SK-MEL-5 (cell line): ENCODE measurements at places on chromosomes 7 and 10.

GRCh38 chr10:74624501-74624900 lies 201.9 kb upstream of the KAT6B start:
- no peak for DNase-seq

- DNase-seq, result no peak
Measured at GRCh38 chr10:80526742-80527141, 11.0 kb upstream of the SH2D4B start.

DNA sequence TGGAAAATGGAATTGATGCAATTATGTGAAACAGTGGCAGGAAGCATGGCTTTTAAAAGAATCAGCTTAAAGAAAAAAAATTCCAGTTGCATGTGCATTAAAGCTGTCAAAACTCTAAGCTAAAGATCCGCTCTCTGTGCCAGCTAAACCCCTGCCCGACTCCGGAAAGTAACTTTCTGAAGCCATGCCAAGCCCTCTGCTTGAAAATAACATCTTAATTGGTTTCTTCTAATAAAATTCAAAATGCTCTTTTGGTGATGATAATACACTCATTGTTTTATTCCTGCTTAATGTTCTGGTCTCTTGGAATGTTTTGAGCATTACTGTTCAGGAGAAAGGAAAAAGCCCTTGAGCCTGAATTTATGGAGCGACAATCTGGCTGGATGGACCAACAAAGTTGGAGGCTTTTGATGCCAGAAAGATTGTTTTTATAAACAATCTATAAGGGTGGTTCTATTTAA lies 11.7 kb downstream of the SEMA3C start:
- DNase-seq, result peak; percentile 68

GRCh38 chr10:59324597-59324996 lies 37.8 kb downstream of the FAM13C start:
- no peak for DNase-seq

DNA sequence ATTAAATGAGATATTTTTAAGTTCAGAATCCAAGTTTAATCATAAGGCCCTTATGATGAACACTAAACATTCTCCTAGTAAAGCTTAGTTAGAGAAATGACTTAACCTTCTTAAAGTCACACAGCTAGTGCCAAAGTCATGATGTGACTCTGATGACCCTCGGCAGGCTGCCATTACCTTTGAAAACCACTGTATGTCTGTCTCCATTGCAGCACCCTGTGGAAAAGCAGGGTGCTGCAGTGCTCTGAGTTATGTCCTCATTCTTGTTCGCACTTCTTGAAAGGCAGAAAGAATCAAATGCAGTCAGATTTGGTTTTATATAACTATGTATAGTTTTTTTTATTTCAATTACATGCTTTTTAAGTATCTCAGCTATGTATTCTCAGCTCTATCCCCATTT lies 105.0 kb downstream of the PHTF2 start:
- DNase-seq, result peak; percentile 69

GRCh38 chr10:7192061-7192460 lies 218.8 kb downstream of the SFMBT2 start:
- no peak for DNase-seq

- no peak for DNase-seq
Measured at GRCh38 chr10:121774404-121774803, 153.4 kb downstream of the ATE1 start.

- no peak for DNase-seq
Measured at GRCh38 chr7:129919492-129919891, 33.3 kb downstream of the UBE2H start.

DNA sequence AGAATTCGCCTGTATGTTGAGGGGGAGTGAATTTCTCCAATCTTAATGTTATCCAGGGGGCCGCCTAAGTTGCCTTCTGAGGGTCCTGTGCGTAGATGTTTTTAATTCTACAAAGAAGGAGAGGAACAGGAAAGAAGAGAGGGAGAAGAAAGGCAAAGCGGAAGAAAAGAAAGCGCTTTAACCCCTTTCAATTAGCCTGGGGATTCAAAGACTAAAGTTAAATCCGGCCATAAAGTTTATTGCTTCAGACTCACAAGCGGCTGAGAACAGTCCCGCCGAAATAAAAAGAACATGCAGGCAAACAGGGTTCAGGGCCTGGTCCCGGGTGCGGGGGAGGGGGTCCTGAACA lies 4.5 kb downstream of the HOXA5 start:
- no peak for DNase-seq

- peak; percentile 16 for DNase-seq
Measured at GRCh38 chr7:137091396-137091795, 222.9 kb downstream of the CHRM2 start.

GRCh38 chr7:140645166-140645900 lies 4.7 kb upstream of the DENND2A start:
- DNase-seq, result peak; percentile 73

DNA sequence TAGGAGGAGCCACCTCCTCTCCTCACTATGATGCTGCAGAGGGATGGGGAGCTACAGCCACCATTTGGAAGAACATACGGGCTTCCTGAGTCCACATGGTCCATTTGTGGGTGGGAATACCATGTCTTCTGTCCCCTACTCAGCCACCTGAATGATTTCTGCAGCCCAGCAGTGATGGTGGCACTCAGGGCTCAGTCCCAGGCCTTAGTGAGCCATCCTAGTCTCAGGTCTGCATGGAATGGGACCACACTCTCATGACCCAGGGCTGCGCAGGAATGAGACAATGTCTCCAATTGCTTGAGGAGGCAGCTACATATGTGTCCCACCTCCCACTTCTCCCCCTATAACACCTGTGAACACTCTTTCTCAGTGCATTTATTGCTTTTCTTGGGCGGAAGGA lies 4.8 kb downstream of the SFTPA1 start:
- no peak for DNase-seq

GRCh38 chr10:24912215-24912614 lies 40.2 kb downstream of the PRTFDC1 start:
- no peak for DNase-seq

DNA sequence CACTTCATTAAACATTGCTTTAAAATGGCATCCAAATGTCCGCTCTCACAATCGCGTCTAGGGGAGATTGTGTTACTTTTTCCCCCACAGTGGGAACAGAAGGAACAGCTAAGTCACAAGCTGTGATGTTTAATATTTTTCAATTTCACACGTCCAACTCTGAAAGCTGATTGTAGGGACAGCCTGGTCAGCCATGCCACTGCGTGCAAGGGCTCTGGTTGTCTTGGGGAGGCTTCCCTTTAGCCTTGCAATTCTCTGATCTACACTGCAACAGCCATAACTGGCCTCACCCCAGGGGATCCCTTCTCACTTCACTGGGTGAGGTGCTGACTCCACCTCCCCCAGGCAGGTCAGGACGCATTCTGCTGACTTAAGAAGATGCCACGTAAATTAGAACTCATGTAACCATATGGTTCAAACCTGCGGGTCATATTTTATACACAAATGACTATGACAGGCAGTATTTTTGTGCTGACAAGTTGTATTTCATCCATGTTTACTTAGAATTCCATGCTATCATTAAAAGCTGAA lies 425.2 kb upstream of the NFE2L3 start:
- DNase-seq, result no peak

DNA sequence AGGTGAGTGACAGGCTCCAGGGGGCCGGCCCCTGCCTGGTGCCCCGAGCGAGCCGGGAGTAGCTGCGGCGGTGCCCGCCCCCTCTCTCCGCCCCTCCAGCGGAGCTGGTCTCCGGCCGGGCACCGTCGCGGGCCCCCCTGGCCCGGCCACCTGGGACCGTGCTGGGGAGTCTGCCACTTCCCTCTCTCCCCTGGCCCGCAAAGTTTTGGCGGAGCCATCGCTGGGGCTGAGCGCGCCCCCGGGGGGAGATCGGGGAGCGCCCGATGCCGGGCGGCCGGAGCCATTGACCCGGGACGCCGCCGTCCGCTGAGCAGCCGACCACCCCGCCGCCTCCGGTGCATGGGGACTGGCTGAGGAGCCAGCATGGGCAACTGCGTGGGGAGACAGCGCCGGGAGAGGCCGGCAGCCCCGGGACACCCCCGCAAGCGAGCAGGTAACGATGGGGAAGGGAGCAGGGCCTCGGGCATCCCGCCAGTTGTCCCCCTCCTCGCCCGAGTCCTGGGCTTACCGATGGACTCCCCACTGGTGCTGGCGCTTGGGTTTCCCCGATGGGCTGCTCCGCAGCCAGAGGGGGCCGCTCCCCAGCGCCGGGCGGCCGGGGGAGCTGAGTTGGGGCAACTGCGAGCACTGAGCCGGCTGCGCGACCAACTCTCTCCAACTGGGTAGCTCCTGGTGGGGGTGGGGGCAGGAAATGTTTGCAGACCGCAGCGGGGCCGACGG lies at the start of gene UBTD1:
TSS of gene UBTD1 (plus strand) at position 84 of the 720 bp plus-strand sequence. CDS start at position 364, 280 bp downstream.
- peak; percentile 32 for DNase-seq

GRCh38 chr7:93036149-93036640 lies 81.6 kb downstream of the SAMD9 start:
- DNase-seq, result no peak

- no peak for DNase-seq
Measured at GRCh38 chr10:62618576-62619412, 185.7 kb upstream of the ADO start.

GRCh38 chr7:97732565-97733275 lies 834 bp downstream of the TAC1 start:
- no peak for DNase-seq

DNA sequence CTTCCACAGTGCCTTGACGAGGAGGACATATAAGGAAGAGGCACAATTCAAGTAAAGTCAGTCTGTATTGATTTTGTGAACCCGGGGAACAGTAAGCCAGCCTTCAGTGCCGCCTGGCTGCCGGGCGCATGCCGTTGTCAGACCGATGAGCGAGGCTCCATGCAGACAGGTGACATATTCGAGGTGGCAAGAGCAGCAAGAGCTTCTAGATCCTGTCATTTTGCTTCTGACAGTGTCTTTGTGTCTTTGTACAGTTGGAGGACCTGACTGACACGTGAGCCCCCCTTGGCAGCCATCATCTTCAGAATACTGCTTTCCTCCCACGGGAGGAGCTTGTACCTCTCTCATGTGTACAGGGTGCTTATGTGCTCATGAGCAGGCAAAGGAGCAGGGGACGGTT lies 387.5 kb upstream of the GALNT17 start:
- DNase-seq, result no peak

- DNase-seq, result no peak
Measured at GRCh38 chr7:54398863-54399262, 143.3 kb upstream of the VSTM2A start.

DNA sequence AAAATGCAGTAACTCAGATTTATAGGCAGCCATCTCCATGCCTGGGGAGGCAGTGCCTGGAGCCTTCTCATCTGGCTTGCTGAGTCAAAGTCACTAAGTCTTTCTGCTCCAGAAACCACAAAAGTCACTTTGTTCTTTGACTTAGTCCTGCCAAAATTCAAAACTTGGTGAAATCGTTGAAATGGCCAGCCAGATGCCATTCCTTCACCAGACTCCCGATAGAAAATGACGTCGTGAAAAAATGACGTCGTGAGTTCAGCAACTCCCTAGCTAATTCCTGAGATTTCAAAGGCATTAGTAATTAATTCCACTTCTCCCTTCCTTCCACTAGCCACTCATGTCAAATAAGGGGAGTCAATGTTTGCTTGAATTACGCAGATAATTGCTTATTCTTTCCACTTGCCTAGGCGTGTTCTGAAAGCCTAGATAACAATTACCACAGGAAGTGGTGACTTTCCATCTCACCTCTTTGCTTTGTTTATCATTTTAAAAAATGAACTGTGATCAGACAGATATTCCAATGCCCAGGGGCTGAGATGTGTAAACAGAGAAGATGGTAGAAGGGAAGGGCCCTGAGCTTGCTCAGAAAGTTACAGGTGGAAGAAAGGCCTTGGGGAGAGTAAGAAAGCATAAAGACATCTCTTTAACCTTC lies 48.5 kb upstream of the OSBPL3 start:
- peak; percentile 41 for DNase-seq

DNA sequence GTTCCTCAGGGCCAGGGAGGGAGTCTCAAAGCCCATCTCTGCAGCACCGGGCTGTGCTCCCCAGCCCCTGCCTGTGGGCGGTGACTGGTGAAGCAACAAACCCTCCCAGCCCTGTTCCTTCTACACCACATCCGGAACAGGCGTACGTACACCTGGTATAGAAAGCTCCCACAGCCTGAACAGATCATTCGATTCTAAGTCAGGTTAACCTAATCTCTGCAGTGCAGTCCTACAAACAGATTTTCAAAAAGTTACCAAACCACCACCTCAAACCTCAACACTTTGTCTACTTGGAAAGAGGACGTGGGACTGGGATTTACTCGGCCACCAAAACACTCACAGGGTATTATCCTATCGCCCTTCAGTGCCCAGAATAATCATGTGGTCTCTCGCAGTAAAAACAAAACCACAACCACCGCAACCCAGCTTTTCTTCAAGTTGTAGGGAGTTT lies 238.4 kb downstream of the DIP2C start:
- DNase-seq, result peak; percentile 46

GRCh38 chr10:76946270-76946669 lies 691.3 kb downstream of the KCNMA1 start:
- no peak for DNase-seq

GRCh38 chr10:28367929-28368484 lies 65.1 kb upstream of the MPP7 start:
- no peak for DNase-seq

- DNase-seq, result peak; percentile 52
Measured at GRCh38 chr7:153835103-153835502, 217.1 kb upstream of the DPP6 start.

DNA sequence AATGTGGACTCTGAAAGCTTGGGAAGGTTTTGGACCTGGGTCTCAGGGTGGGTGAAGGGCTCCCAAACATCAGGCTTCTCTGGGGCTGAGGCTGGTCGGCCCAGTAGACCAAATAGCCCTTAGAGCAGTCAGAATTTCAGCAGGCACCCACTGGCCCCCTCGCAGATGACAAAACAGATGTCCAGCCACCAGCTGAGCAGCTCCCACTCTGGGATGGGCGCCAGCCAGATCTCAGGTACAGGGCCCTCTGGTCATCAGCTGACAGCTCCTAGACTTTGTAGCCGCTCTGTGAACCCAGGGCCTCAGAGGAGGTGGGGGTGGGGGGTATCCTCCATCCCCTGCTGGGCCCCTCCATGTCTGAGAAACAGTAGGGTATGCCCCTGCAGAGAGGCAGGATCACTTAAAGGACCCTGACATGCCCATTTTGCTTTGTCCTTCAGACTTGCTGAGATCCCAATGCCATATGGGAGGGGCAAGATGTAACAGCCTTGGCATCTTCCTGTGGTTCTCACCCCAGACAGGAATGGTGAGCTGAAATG lies 26.5 kb downstream of the HSPA12A start:
- DNase-seq, result no peak

GRCh38 chr10:77070346-77070745 lies 567.3 kb downstream of the KCNMA1 start:
- DNase-seq, result no peak

- DNase-seq, result no peak
Measured at GRCh38 chr7:121039510-121039822, 51.0 kb downstream of the CPED1 start.

- no peak for DNase-seq
Measured at GRCh38 chr7:104908636-104909035, 105.4 kb upstream of the KMT2E start.

GRCh38 chr7:28128608-28129007 lies 52.0 kb downstream of the JAZF1 start:
- peak; percentile 37 for DNase-seq

GRCh38 chr10:125086691-125087090 lies 73.7 kb downstream of the CTBP2 start:
- DNase-seq, result no peak
